ENCODE measurements at places on chromosomes 1 and 21.

- DNase-seq = no peak
Observed at GRCh38 chr1:35558374-35559316, 1.0 kb downstream of the NCDN start.

GRCh38 chr1:234000557-234001041 is 96.1 kb downstream of the SLC35F3 start:
- DNase-seq = no peak

DNA sequence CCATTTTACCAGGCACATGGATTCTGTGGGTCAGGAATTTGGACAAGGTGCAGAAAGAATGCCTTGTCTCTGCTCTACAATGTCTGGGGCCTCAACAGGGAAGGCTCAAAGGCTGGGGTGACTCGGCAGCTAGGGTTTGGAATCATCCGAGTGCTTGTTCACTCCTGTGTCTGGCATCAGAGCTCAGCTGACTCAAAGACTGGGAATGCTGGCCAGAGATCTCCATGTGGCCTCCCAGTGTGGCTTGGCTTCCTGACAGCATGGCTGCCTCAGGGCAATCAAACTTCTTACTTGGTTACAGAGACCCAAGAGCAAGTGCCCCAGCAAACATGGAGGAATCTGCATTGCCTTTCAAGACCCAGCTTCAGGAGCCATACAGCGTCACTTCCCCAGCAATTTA is 110.5 kb downstream of the TOMM20 start:
- no peak for DNase-seq

DNA sequence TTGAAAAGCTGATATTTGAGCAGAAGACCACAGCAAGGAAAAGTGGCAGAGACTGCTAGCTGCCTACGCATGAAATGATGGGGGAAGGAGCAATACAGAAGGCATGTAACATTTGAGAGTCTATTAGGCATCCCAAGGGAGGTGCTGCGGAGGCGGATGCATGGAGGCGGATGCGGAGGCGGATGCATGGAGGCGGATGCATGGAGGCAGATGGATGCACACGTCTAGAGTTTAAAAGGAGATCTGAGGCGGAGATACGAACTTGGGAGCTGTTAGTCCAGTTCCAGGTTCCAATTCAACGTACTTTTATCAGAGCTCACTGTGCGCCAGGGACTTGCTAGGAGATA is 744 bp upstream of the DDX20 start:
- no peak for DNase-seq

- DNase-seq = no peak
Observed at GRCh38 chr1:99771513-99771918, 5.1 kb upstream of the FRRS1 start.

GRCh38 chr21:28317177-28317950 is 675.3 kb downstream of the LTN1 start:
- no peak for DNase-seq

- DNase-seq = no peak
Observed at GRCh38 chr1:28885472-28885877, 28.9 kb upstream of the EPB41 start.

DNA sequence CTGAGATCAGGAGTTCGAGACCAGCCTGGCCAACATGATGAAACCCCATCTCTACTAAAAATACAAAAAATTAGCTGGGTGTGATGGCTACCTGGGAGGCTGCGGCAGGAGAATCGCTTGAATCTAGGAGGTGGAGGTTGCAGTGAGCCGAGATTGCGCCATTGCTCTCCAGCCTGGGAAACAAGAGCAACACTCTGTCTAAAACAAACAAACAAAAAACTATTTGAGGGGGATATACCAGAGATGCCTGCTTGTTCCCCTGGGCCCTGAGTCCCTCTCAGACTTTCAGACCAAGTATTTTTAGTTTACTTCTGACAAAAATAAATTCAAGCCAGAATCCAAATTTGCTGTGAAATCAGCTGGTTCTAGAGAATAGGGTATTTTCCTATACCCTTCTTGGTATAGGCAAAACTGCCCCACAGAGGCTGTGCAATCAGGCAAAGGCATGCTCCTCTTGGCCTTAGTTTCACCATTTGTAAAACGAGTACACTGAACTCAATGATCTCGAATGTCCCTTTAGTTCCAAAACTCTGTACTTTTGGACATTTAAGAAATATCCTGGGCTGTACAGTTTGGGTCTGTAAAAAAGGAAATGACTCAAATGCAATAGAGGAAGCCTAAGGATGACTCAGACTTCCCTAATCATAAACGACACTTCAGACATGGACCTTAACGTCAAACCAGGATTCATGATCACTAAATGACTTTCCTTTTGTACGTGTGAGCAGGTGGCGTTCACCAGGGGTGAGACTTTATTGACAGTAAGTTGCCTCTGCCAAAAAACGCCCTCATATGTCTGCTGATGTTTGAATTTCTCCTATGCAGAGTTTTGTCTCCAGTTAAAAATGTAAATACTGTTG is 16.1 kb downstream of the ENSA start:
- DNase-seq = no peak

DNA sequence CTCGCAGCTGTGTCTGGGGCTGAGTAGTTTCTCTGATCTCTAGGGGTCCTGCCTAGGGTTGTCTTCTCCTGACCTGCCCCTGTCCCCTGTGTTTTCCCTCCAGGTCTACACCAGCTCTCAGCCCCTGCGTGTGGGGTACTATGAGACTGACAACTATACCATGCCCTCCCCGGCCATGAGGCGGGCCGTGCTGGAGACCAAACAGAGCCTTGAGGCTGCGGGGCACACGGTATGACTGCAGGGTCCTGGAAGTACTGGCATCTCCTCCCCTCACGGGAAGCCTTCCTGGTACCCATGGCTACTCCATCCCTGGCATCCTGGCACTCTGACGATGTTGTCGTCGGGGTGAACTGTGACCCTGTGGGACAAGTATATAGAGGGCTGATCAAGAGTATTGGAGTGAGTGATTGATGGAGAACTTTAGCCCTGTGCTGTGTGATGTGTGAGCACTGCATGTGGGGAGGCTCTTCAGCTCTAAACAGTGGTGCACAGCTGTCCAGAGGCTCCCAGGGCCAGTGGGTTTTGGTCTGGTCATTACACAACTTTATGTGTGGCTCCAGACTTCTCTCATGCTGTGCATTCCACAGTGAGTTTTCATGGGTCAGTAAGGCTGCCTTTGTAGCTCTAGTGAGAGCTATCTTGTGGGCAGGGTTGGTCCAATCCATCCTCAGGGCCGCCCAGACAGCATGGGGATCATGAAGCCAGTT is 14.4 kb downstream of the FAAH start:
- no peak for DNase-seq

DNA sequence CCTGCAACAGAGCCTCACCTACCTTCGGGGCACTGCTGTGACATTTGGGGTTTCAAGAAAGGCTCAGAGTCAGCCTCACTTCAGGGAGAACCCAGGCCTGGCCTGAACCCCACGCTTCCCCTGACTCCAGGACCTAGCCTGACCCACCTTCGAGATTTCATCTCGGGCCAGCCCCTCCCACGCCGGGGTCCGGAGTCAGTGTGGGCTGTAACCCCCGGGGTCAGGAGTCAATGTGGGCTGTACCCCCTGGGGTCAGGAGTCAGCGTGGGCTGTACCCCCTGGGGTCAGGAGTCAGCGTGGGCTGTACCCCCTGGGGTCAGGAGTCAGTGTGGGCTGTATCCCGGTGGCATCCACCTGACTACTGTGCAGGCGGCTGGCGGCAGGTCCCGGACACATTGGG is 183.0 kb upstream of the RAB4A start:
- no peak for DNase-seq

GRCh38 chr1:47444562-47445465 is 7.0 kb downstream of the FOXD2 start:
- DNase-seq = no peak

DNA sequence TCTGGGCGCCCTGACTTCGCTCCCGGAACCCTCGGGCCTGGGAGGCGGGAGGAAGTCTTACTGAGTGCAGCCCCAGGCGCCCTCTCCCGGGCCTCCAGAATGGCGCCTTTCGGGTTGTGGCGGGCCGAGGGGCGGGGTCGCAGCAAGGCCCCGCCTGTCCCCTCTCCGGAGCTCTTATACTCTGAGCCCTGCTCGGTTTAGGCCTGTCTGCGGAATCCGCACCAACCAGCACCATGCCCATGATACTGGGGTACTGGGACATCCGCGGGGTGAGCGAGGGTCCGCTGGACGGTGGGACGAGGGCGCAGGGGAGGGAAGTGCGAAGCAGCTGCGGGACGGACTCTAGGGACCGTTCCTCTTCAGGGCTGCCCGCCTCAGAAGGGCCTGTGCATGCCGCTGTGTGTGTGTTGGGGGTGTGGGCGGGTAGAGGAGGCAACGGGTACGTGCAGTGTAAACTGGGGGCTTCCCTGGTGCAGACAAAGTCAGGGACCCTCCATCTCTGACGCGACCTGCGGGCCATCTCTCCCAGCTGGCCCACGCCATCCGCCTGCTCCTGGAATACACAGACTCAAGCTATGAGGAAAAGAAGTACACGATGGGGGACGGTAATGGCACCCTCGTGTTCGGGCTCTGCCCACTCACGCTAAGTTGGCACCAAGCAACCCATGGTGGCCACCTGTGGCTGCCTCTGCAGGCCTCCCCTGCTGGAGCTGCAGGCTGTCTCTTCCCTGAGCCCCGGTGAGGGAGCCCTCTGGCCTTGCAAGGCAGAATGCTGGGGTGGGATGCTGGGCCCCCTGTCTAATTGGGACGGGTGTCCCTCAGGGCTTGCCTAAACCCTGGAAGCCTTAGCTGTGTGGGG is at the start of gene GSTM1:
Gene GSTM1 (plus strand): TSS at position 177 of the 859 bp plus-strand sequence. CDS start 57 bp downstream, at position 234.
- DNase-seq = peak; percentile 69

DNA sequence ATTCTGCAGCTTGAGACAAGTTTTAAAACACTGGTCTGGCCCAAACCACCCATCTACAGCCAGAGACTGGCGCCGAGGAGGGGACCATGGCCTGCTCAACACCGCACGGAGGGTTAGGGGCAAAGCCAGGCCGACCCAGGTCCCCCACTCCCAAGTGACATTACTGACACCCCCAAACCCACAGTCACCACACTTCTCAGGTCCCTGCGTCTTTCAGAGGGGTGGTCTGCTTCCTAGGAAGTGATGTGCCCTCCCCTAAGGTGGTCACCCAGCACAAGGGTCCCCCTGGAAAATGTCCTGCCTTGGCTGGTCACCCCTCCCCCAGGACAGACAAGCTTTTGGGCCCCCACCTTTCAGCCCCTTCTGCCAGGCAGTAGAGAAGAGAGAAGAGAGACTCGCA is 20.8 kb upstream of the EPHA2 start:
- no peak for DNase-seq

DNA sequence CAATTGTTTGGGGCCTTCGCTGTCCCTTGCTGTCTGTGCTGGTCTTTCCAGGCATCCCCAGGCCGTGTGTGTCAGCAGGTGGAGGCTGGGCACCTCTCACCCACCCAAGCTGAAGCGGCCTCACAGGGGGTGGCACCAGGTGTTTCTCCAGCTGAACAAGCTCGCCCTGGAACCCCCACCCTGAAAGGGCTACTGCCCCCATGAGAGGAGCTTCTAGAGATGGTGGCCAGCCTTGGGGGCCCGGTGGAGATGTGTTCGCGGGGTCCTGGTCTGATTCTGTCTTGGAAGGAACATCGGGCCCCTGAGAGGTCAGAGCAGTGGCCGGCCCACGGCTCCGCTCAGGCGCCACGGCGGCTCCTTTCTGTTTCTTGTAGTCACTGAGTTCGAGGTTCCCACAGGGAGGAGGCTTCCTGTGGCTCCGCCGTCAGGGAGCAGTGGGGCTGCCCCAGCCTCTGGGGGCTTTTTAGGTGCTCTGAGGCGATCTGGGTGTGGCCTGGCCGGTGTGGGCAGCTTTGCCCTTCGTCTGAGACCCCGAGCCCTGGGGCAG is 46.9 kb downstream of the SKI start:
- DNase-seq = no peak

DNA sequence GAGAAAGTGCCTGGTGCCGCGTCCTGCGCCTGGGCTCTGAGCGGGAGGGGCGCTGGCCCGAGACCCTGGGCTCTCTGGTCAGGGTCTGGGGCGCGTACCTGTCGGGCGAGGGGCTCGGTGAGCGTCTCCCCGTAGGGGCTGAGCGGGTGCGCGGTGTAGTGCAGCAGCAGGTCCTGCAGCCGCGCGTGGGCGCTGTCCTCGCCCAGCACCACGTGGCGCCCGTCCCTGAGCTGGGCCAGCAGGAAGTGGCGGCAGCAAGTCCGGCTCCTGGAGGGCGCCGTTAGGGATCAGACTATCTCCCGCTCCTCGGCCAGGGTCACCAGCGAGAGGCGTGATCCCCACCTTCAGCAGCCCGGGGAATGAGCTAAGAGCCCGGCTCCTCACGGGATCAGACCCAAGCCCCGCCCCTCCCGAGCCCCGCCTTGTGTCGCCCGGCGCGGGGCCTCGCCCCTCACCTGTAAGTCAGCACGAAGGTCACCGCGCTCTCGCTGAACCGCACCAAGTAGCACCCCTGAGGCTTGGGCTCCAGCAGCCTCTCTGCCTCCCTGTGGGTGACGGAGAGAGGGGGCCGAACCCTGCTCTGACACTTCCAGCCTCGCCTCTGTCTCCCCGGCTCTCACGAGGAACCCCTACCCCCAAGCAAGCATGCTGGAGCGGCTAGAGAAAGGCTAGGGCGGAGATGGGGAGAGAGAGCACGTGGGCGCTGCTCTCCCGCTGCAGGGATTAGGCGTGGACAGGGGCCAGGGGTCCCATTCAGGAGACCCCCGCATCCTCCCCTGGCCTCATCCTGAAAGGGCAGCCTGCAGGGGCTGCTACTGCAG is 2.7 kb downstream of the SH2D2A start:
- DNase-seq = no peak

- no peak for DNase-seq
Observed at GRCh38 chr1:185573677-185574076, 160.5 kb upstream of the HMCN1 start.

- no peak for DNase-seq
Observed at GRCh38 chr21:42836767-42837301, 42.5 kb downstream of the WDR4 start.

DNA sequence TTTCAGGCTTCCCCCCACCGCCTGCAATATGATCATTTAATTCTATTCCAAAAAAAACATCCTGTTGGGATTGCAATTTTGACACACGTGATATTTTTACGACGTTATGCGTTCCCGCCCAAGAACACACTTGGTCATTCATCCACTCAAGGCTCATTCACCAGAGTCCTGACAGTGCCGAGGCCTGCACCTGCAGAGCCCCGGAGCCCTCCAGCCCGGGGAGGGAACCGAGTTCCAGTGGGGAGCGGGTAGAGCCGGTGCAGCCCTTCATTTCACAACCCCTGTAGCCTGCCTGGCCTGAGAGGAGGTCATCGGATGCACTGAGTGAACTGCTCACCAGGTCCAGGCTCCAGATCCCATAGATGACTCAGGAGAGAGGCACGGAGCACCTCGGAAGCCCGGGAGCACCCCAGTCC is 156.0 kb upstream of the BACE2 start:
- no peak for DNase-seq

GRCh38 chr1:180889325-180889724 is 23.4 kb upstream of the KIAA1614 start:
- DNase-seq = no peak

GRCh38 chr1:167654975-167655575 is 25.0 kb downstream of the RCSD1 start:
- DNase-seq = no peak

DNA sequence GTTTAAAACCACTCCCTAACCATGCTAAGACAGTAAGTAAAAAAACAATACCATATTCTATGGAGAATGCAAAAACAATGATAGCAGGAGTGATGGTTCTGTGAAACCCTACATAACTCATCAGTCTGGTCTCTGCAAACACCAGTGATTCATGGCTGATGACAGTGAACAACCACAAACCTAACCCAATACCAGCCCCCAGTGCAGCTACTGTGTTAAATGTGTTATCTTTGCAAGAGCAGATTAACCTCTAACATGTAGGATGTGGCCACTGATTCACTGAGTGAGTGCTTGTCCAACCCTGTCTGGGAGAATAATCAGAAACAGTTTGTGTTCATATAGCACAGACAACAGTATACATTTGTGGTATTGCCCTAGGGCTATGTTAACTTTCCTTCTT is 100.2 kb upstream of the COG2 start:
- DNase-seq = no peak

GRCh38 chr1:3678361-3679097 is 26.2 kb downstream of the TP73 start:
- no peak for DNase-seq

All from stimulated activated CD8-positive, alpha-beta memory T cell treated with anti-CD3 and anti-CD28 coated beads, Interleukin-7, amount 100 ng/mL, for 1 hour (primary cell).